GM23248 (cell line): ENCODE measurements at places on chromosomes 4 and X.

GRCh38 chr4:15897577-15897976, 41.0 kb downstream of the FGFBP1 start:
- DNase-seq, result no peak

- DNase-seq, result no peak
Observed at GRCh38 chr4:145824463-145824862, 114.2 kb downstream of the ZNF827 start.

DNA sequence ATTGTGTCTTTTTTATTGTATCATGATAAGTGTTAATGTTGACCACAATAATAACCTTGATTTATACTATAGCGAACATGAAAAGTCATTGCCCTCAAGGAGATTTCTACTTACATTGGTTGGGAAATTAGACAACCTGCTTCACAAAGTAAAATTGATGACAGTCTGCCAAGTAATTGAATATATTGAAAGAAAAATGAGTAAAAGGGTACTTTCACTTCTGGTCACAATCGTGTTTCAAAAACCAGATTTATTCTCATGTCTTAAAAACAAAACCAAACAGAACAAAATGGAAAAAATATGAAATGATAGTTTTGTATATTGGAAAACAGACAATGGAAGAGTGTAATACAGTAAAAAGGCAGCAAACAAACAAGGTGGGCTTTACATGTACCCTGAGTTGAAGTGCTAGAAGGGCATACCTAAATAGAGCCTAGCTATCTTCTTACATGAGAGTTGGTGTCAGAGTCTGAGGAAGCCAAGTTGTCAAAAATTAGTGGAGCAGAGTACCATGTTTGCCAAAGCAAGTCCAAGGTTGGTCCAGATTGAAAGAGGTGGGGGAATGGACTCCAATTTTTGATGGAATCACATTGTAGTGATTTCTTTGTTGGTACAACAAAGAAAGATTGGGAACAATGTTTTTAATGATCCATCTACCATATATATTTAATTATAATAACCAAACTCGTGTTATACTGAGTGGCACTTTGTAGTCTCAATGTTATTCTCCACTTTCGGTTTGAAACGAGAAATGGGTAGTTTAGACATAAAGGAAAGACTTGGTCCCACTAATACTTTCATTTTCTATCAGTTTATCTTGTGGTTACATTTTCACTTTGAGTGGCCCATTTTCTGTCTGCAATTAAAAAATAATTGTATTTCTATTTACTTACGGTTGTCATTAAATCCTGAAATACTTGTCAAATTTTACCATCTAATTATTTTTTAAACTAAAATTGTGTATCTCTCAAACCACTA, 775.6 kb downstream of the STIM2 start:
- DNase-seq, result no peak

DNA sequence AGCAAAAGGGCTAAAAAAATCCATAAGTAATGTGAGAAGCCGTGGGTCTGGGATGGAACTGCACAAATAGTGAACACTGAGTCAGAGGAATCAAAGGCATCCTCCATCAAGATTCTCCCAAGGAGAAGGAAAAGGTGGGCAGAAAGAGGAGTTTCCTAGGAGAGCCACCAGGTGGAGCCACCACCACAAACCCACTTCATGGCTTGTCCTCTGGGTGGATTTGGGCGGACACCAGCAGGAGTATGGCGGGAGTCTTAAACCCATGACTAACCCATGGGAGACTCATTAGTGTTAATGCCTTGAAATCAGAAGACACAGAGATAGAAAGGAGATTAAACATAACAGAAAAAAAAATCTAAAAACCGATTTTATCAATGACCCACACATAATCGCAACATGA, 147.7 kb downstream of the SH3KBP1 start:
- peak; percentile 82 for DNase-seq

DNA sequence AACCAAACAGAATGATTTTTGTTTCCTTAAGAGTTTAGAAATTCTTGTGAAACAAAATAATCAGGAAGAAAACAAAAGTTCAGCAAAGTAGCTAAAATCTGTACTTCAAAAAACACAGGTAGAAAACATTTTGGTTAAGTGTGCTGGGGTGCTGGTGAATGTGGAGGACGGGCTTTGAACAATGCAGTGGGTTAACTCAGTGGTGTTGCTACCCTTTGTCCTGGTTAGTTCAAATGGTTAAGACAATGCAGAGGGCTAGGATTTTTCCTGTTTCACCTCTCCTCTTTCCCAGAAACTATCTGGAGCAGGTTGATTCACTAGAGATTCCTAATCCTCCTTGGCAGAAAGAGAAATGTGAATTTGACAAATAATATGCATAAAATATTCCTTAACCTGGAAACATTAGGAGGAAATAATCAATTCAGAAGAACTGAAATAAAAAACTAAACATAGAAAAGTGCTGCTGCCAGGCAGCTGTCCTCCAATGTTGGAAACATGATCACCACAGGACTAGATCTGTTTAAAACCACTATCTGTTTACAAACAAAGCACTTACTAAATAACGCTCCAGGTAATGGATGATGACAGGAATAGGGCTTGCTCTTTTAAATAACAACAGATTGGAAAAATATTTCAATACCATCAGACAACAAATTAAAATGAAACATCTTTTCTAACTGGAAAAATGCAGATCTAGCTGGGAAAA, 148.9 kb downstream of the MAML3 start:
- peak; percentile 3 for DNase-seq

- no peak for DNase-seq
Observed at GRCh38 chr4:5925419-5926200, 32.7 kb upstream of the CRMP1 start.

- DNase-seq, result no peak
Observed at GRCh38 chr4:166987026-166987425, 247.3 kb downstream of the SPOCK3 start.

GRCh38 chr4:11470438-11471045, 41.8 kb upstream of the HS3ST1 start:
- no peak for DNase-seq

DNA sequence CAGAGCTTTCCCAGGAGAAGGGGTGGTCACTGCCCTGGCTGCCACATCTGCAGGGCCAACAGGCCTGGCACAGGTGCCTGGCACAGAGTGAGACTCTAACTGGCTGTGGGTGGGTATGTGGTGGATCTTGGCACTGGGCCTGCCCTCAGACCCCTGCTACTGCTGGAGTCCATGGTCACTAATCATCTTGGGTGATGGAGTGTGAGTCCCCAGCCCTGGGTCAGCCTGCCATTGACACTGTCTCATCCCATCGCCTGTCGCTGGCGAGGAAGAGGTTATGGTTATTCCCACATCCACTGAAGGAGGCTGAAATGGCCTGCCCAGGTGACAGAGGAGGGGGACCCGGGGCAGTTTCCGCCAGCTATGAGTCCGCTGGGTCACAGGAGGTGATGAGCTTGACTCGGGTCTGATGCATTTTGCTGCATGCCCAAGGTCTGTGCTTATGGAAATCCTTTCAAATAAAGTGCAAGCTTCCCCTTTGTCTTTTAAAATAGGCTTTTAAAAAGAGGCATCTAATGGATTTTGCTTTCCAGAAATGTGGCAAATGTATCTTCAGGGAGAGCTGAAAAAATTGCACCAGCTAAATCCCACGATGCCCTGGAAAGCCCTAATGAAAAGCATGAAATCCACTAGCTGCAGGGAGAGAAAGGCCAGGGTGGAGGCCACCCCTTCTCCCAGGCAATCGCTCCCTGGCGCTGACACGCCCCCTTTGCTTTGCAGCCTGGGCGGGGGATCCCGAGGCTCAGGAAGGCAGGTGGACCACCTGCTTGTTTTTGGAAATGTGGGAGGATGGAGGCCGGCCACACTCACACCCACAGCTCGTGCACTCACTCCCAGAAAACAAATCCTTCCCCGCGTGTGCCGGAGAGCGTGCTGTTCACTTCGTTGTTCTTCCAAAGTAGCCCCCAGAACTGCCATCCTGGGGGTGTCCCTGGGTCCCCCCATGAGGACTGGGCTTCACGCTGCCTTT, 54.9 kb downstream of the ABLIM2 start:
- DNase-seq, result no peak

DNA sequence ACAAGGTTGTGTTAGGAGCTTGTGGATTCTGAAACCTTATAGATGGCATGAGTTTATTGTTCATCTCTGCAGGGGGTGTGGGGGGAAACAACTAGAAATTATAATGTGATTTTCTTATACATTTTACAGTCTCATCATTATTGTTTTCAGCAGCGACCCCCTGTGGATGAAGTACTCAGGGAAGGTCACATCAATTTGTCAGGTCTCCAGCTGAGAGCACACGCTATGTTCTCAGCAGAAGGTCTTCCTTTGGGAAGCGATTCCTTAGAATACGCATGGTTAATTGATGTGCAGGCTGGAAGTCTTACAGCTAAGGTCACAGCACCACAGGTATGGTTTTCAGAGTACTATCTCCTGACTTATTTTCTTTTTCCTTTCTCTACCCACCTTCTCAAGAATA, 72.2 kb downstream of the BLTP1 start:
- peak; percentile 23 for DNase-seq

DNA sequence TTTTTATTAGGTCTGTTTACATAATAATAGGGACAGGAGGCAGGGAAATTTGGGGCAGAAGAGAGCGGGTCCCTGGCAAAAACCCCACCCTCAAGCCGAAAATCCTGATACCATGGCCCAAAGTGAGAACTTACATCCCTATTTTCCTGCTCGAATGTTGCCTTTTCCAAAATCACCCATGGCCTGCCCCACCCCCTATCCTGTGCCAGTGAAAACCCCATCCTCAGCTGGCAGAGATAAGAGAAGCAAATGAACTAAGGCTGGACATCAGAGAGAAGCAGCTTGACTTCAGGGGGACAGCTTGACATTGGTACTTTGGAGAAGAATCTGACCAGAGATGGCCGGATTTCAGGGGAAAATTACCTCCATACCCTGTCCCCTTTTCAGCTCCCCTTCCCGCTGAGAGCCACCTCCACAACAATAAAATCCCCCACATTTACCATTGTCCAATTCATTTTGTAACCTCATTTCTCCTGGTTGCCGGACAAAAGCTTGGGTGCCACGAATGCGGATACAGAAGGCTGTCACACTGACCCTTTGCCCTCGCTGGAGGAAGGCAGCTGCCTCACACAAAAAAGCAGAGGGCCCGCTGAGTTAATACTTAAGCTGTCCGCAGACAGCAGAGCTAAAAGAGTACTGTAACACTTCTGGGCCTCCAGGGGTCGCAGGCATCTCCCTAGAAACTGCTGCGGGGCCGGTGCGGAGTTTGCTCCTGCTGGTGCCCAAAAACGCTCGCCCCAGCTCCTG, 196.2 kb downstream of the SNCA start:
- peak; percentile 82 for DNase-seq

DNA sequence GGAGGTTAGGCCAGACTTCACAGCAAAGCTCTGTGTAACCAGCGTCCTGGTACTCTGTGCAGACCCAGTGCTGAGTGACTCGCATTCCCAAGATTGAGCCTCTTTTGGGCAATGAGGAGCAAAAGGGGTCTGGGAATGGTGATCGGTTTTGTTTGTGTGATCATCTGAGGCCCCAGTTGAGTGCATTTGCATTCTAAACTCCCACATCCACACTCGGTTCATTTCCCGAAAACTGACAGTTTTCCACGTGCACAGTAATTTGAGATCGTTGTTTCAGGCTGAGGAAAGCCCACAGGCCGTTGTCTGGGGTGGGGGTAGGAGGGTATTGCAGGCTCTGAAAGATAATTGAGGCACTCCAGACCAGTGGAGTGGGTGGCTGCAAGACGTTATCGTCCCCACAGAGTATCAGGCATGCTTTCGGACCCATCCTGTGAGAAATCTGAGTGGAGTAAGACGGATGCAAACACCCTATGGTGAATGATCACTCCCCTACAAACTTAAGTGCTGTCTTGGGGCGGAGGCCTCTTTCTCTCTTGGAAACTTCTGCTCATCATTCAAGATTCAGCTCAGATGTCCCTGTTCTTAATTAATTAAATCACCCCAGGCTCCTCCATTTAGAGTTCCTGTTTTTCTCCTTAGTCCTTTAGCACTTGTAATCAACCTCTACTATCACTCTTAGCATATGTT, 96.1 kb downstream of the AFF1 start:
- peak; percentile 61 for DNase-seq

GRCh38 chr4:74260036-74260435, 48.2 kb upstream of the EPGN start:
- no peak for DNase-seq

DNA sequence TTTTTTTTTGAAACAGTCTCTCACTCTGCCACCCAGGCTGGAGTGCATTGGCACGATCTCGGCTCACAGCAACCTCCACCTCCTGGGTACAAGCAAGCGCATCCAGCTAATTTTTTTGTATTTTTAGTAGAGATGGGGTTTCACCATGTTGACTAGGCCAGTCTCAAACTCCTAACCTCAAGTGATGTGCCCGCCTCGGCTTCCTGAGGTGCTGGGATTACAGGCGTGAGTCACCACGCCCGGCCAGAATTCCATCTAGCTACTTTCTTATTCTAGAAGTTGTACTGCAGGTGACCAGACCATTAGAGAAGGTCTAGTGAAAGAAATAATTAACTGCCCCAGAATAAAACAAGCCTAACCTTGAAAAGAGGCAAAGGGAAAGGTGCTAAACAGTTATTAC, 2.3 kb downstream of the LRBA start:
- DNase-seq, result no peak

- no peak for DNase-seq
Observed at GRCh38 chr4:141914746-141915145, 278.4 kb downstream of the IL15 start.

DNA sequence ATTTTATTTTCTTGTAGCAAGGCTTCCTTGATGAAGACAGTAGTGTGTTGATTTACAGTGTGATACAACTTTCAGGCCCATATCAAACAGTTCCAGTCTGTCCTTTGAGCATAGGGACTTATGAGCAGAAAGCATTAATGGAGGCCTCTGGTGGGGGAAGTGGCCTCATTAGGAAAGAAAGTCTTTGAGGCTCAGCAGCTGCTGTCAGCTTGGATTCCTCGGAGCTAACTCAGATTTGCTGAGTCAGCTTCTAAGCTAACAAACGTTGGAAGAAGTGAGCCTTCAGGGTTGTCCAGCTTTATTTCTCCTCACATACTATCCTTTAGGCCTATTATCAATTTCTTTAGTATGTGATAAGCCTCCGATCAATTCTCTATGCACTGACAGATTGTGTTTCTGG, 15.8 kb upstream of the SFRP2 start:
- no peak for DNase-seq

- peak; percentile 94 for DNase-seq
Observed at GRCh38 chr4:15234856-15235126, 193.0 kb upstream of the C1QTNF7 start.

- no peak for DNase-seq
Observed at GRCh38 chr4:2064276-2064991, 5.3 kb downstream of the NAT8L start.

- DNase-seq, result no peak
Observed at GRCh38 chr4:185508181-185508580, 27.1 kb downstream of the PDLIM3 start.

DNA sequence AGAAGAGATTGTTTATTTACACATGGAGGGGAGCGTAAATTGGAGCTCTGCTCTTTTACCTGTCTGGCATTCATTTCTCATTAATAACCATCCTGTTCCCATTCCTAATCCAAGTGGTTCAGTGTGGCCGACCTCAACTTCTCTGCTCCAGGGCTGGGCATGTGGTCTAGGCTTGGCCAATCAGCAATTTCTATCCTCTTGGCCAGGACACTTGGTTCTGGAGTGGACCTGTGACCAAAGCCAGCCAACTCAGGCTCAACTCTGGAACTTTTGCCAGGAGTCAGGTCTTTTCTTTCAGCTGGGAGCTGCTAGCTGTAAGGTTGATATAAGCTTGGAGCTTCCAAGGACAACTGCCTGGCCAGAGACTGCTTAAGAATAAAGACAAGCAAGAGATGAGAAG, 15.6 kb upstream of the RASL11B start:
- no peak for DNase-seq

GRCh38 chrX:14489437-14489836, 39.9 kb upstream of the GLRA2 start:
- no peak for DNase-seq
